ENCODE measurements at places on chromosomes 12 and 14.

GRCh38 chr12:62466018-62466593 lies 520 bp upstream of the MON2 start:
- DNase-seq: peak; percentile 42

DNA sequence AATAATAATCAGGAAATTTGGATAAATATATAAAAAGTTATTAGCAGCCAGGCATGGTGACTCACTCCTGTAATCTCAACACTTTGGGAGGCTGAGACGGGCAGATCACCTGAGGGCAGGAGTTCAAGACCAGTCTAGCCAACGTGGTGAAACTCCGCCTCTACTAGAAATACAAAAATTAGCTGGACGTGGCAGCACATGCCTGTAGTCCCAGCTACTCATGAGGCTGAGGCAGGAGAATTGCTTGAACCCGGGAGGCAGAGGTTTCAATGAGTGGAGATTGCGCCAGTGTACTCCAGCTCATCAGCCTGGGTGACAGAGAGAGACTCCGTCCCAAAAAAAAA lies 64.5 kb downstream of the SYT1 start:
- no peak for DNase-seq

- no peak for DNase-seq
These were observed 1314.6 kb downstream of the TMEM121 start for GRCh38 chr14:106840991-106841390.

DNA sequence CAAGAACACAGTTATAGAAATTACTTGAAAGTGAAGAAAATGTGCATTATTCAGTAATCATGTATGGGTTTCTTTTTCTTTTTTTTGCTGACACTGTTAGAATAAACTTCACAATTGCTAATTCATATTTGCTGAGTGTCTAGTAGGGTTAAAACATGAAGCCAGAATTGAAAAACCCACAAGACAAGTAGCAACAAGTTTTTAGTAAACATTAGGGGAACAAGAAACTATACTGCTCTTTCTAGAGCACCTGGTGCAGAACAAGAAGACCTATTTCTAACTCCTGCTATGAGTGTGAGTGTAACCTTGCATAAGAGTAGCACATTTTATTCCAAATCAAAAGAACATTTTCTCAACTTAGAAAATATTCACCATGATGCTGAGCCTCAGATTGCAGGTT lies 83.2 kb downstream of the ITPR2 start:
- DNase-seq: no peak

- DNase-seq: no peak
These were observed 28.0 kb downstream of the TTLL5 start for GRCh38 chr14:75689012-75689411.

DNA sequence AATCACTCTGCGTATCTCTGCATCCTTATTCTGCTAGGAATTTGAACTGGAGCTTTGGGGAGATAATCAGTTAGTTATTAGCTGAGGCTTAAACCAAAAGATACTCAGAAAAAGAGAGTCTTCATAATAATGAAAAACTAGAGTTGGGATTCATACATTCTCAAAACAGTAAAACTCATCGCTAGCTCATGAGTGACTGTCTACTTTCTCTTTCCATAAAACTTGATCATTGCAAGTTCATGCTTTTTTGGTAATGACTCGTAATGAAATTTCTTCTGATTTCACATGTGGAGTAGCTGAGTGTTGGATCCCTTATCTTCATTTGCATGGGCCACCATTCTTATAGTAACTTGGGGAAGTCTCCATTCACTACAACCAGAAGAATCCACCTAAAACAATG lies 397.7 kb downstream of the PDZRN4 start:
- no peak for DNase-seq

- DNase-seq: no peak
These were observed 322.4 kb downstream of the BCL11B start for GRCh38 chr14:98949481-98950135.

DNA sequence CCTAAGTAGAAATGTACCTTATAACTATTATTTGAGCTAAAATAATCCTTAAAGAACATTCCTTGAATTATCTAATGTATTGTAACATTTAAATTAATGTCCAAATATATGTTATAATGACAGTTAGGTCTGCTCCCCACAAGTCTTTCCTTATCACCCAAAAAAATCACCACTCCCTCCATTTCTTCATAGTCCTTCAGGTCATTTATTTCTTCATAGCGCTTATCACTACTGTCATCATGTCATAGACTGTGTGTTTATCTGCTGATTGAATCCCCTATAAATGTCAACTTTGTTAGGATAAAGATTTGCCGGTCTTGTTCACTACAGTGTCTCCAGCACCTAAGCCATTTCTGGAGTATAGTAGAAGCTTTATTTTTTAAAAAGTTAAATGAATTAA lies 12.0 kb downstream of the LUM start:
- no peak for DNase-seq

DNA sequence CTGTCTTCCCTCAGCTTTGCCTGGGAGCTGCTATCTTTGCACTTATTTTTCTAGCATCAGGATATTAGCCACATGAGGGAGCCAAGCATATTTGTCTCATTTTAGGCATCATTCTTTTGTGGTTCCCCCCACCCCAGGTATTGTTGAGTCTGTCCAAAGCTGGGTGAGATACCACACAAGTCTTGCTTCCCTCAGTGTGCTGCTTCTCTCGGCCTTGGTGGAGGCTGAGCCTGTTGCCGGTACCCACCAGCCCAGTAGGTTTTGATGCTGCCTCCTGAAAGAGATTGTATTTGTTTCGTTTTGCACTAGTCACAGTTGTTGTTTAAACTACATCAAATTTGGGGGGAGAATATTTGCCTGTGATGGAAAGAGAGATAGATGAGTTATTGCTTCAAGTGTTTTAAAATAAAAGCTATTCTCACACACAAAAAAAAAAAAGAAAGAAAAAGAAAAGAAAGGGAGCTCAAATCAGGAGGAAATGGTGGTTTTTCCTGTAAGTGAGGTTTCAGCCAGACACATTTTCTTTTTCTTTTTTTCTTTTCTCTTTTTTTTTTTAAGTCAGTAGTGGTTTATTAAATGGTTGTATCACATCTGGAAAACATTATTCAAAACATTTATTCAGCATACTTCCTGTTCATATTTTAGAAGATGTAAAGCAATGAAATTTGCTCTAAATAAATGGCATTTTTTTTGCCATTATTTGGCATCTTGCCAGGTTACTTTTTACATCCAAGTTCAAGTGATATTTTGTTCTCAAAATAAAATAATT lies 58.5 kb downstream of the SLC4A8 start:
- no peak for DNase-seq

- peak; percentile 46 for DNase-seq
These were observed 48.6 kb downstream of the AP5M1 start for GRCh38 chr14:57317248-57317833.

DNA sequence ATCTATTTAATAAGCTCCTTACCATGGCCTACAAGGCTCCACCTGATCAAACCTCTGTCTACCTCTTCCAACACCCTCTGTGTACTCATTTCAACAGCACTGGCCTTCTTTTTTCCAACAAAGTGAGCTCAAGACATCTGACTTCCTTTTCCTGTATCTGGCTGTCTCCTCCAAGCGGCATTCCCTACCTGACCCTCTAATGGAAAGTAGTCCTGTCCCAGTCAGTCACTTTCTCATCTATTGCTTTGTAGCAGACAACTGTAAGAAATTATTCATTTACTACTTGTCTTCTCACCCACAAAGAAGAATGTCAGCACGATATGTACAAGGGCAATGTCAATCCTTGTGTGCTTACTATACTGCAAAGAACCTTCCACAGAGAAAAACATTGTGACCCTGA lies 149.6 kb downstream of the MED13L start:
- no peak for DNase-seq

DNA sequence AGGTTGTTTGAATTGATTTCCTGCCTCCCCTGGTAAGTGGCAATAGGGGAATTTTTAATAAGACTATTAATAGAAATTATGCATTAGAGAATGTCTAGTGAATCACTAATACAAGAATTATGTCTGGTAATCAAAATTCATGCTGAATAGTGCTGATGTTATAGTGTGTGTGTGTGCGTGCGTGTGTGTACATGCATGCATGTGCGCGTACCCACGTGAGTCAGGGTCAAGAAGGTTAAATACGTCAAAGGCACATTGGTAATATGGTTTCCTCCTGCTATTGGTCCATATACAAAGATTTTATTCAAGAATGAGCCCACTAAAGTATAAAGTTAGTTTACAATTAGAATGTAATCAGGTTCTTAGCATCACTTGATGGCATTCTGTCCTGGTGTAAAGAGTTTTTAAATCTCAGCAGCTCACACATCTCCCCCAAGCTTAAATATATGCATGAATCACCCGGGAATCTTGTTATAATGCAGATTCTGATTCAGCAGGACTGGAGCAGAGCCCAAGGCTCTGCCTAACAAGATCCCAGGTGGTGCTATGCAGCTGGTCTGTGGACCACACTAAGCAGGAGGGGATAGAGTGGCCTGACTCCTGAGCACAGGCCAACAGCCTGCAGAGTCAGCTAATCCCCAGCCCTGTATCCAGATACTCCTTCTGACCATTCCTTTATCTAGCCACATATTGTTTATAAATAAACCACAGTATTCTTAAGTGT lies 43.9 kb downstream of the TTC9 start:
- DNase-seq: no peak

DNA sequence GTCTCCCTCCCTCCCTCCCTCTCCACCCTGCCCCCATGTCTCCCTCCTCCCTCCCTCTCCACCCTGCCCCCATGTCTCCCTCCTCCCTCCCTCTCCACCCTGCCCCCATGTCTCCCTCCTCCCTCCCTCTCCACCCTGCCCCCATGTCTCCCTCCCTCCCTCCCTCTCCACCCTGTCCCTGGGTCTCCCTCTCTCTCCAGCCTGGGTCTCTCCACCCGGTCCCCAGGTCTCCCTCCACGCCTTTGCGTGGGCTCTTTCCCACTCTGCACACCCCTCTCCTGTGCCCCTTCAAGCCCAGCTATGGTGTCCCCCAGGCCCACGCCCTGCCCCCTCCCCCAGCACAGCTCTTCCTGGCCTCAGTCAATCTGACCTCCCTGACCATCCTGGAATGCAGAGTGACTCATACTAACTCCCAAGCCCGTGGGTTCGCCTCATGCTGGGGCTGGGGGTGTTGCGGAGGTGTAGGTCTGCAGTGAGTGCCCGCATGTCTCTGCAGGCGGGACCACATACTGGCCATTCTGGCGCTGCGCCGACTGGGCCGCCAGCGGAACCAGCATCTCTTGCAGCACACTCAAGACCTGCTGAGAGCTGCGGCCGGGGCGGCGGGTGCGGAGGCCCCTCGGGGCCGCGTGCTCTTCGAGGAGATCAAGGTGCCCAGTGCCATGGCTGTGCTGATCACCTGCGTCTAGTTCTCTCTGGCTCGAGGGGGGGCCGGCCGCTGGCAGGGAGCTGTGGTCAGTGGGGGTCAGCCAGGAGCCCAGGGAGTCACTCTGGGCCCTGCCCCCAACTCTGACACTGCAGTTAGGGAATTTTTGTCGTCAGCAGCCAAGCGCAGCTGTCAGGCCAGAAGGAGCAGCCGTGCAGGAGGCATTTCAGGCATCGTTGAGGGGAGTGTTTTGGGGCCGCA lies 13.5 kb upstream of the TNFAIP2 start:
- peak; percentile 73 for DNase-seq

- no peak for DNase-seq
These were observed 60.9 kb upstream of the DUSP6 start for GRCh38 chr12:89413234-89413633.

DNA sequence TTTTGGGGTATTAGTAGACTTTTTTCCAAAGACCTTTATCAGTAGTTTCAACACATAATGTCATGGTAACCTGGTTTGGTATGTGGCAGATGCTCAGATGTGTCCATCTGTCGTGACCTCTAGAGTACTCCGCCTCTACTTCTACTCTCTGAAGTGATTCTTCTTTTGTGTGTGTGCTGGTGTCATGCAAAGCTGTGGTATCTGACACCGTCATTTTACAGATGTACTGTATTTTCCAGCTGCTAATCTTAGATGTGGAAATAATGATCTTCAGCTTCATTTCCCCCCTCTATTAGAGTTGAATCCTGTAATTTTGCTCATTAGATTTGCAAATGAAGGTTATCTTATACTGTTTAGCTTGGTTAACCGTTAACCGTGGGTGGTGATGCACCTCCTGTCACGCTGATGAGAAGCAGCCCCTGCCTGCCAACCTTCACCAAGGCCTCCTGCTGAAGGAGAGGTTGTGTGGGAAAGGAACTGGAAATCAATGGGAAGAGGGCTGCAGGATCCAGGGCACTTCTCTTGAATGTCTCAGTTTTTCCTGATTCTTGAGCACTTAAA lies 222.4 kb upstream of the AMIGO2 start:
- DNase-seq: peak; percentile 38

- DNase-seq: no peak
These were observed 17.9 kb upstream of the TFCP2 start for GRCh38 chr12:51190820-51191219.

DNA sequence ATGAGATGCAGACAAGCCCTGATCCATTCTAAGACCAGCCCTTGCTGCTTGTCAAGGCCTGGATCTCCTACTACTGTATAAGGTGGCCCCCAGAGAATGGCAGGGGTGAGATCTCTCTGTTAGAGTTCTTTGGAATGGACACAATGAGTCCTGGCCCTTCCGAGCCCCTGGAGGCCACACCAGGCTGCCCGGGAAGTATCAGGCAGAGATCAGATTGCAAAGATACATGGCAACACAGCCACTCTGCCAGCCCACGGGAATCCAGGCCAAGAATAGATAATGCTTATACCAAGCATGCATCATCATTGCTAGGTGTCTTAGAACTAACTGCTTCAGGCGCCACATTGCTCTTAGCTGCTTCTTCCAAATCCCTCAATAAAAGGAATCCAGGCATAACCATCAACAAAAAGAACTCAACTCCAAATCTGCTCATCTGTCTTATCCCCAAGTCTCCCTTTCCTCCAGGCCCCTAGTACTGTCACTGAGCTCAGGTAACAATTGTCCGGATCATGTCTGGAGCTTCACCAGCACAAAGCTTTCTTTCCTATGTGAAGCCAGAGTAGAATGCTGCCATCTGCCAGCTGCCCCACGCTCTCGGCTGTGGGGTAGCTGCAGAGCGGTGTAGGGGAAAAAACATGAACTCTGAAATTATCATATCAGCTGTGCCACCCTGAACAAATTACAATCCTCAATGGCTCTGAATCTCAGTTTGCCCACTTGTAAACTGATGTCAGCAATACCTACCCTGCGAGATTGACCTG lies 5.5 kb upstream of the VASH1 start:
- DNase-seq: no peak

DNA sequence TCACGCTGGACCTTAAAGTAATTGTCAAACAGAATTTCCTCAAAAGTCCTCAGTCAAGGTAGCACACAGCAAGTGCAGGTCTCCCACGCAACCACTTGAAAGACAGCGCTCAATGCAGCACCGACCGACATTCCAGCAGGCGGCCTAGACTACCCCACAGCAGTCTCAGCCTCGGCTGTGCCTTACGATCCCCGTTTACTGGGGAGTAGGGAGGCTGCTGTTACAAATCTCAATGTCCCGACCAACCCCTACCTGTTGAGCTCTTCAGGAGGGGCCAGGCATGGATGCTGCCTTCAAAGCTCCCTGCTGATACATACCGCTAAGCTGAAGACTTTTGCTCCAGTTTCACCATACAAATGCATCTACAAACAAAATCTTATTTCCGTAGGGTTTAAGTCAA lies 21.8 kb downstream of the VPS37B start:
- no peak for DNase-seq

Measured in uterus (tissue), 4 donors.